Activated CD4-positive, alpha-beta T cell treated with anti-CD3 and anti-CD28 coated beads for 36 hours (primary cell): ENCODE measurements at places on chromosomes 7 and 10.

DNA sequence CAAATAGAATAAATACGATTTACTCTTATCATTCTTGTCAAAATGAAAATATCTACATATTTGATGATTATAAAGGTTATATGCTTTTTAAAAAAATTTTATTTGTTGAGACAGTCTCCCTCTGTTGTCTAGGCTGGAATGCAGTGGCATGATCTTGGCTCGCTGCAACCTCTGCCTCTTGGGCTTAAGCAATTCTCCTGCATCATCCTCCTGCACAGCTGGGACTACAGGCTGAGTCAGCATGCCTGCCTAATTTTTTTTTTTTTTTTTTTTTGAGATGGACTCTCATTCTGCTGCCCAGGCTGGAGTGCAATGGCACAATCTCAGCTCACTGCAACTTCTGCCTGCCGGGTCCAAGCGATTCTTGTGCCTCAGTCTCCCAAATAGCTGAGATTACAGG, 48.9 kb downstream of the PUS7 start:
- DNase-seq: no peak

- DNase-seq: no peak
These were observed 127.4 kb upstream of the AGR3 start for GRCh38 chr7:17009007-17009719.

- DNase-seq: peak; percentile 90
These were observed 25.3 kb downstream of the CCDC6 start for GRCh38 chr10:59880971-59881510.

DNA sequence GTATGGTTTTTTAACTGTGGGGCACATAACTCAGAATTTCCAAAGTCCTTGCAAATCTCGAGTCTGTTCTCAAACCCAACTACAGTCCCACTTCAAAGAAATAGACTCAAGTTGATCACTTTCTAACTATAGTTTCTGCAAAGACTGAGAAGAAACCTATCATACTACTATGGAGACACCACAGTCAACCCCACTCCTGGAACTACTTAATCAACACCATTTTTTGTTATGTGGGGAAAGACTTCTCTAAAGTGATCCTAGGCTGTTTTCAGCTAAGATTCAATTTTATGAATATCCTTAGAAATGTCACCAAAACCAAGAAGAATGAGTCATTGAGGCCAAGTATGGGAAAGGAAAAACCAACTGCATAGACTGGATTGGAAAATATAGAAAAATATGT, 198.8 kb downstream of the WDR11 start:
- DNase-seq: no peak

- DNase-seq: no peak
These were observed 340.7 kb upstream of the MKI67 start for GRCh38 chr10:128466831-128467371.

DNA sequence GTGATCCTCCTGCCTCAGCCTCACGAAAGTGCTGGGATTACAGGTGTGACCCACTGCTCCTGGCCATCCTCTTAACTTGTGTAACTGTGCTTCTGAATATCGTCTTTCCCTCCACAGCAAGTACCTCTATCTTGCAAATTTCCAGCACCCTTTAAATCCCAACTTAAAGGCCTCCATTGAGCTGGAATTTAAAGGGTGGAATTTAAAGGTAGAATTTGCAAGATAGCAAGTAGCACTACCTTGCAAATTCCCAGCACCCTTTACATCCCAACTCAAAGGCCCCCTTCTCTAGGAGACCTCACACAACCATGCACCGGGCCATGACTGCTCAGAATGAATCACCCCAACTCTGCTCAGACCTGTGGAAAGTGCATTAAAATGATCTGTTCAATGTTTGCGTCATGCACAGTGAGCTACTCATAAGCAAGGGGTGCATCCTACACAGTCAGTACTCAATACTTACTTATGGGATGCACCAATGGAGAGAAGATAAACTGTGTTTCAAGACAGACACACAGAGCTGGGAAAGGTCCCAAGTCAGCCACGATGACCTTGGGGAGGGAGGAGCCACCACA, 17.8 kb upstream of the SDK1 start:
- no peak for DNase-seq

GRCh38 chr10:25105262-25105661, 69.5 kb upstream of the GPR158 start:
- no peak for DNase-seq

- no peak for DNase-seq
These were observed 98.6 kb downstream of the FAM53B start for GRCh38 chr10:124645467-124646095.

GRCh38 chr7:133919810-133920209, 207.3 kb upstream of the LRGUK start:
- DNase-seq: no peak

DNA sequence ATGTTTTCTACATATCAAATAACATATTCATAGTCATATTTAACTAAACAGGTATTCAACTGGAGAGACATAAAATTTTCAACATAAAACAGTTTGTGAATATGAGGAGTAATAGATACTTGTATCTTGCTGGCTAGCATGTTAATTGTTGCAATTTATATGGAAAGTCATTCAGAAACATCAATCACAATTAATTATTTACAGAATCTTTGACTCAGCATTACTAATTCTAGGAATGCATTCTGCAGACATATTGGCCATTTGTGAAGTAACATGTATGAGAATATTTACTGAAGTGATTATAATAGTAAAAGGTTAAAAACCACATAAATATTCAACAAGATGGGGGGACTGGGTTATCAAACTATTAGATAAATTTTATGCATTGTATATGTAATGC, 203.7 kb downstream of the TSPAN12 start:
- no peak for DNase-seq

DNA sequence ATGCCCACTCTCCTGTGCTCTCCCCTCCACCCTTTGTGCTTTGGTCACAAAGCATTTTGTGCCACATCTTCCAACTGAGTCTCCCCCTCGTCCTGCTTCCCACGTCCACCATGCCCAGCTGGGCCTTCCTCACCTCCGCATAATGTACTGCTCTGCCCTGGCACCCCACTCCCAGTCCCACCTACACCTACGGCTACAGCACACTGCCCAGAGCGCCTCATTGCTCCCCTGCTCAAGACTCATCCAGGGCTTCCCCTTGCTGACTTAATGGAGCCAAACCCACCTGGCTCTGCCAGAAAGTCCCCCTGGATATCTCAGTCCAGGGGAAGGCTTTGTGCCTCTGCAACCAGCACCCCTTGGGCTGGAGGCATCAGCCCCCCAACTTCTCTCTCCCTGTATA, 299.2 kb upstream of the ZMIZ1 start:
- no peak for DNase-seq

DNA sequence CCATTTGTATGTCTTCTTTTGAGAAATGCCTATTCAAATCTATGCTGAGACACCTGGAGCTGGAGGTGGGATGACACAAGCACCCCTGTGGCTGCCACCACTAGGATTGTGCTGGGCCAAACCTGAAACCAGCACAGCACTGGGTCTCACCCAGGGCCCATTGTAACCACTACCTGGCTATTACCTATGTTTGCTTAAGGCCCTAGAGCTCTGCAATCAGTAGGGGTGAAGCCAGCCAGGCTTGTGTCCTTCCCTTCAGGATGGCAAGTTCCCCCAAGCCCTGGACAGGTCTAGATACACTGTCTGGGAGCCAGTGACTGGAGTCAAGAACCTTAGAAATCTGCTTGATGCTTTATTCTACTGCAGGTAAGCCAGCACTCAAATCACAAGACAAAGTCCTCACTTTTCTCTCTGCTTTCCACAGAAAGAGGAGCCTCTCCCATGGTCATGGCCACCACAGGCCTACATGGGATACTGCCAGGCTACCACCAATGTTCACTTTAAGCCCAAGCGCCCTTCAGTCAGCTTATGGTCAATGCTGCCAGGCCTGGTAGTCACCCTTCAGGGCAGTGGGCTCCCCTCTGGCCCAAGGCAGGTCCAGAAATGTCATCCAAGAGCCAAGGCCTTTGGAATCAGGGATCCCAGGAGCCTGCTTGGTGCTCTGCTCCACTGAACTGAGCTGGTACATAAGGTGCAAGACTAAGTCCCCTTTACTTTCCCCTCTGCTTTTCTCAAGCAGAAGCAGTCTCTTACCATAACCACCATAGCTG, 105.3 kb downstream of the BMS1 start:
- DNase-seq: no peak

DNA sequence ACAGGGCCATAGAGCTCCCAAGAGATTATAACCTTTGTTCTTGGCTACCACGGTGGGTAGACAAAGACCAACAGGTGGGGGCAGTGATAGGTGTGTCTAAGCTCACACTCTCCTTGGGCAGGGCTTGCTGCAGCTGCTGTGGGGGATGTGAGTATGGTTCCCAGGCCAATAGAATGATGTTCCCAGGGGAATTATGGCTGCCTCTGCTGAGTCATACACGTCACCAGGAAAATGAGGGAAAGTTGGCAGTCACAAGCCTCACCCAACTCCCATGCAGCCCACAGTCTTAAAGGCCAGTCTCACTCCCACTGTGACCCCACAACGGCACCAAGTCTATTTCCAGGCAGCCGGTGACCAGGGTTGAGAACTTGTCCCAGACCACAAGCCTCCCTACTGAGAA, 453.4 kb upstream of the PODXL start:
- DNase-seq: no peak

DNA sequence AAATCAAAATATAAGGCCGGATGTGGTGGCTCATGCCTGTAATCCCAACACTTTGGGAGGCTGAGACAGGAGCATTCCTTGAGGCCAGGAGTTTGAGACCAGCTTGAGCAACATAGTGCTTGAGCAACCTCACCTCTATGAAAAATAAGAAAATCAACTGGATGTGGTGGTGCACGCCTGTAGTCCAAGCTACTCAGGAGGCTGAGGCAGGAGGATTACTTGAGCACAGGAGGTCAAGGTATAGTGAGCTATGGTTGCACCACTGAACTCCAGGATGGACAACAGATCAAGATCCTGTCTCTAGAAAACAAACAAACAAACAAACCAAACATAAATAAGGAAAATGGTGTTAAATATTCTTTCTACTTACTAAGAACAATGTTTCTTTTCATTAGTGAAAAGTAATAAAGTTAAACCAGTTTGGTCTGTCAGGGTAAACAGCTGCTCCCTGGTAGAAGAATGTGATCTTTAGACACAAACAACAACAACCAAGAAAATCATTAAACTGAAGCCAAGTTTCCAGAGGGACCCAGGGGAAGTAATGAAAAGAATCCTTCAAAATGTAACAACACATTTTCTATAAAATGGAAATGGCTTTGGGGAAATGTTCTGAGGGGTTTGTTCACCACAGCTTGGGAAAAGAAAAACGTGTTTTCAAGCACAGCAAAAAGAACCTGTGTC, 17.5 kb upstream of the BAG3 start:
- DNase-seq: no peak

- no peak for DNase-seq
These were observed 42.3 kb downstream of the GPAM start for GRCh38 chr10:112141292-112141691.

DNA sequence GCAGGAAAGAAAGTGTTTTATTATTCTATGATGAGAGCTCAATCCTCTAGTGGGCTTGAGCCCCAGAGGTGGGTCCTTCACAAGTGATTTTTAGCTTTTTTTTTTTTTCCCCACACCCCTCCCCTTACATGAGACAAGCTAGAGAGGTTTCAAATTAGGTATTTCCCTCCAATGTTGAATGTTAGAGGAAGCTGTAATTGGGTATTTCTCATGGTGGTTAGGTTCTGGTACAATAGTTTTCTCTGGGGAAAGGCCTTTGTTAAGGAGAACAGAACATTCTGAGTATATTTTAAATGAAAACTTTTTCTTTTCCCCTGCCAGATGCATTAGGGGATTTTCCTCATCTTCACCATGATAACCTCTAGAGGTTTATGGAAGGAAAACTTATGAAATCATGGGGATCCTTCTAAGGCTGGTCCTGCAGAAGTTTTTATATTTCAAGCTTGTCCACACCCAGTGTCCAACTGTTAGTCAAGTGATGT, 1039.7 kb downstream of the NRG3 start:
- DNase-seq: no peak

GRCh38 chr7:27553273-27553672, 109.4 kb downstream of the HIBADH start:
- no peak for DNase-seq

DNA sequence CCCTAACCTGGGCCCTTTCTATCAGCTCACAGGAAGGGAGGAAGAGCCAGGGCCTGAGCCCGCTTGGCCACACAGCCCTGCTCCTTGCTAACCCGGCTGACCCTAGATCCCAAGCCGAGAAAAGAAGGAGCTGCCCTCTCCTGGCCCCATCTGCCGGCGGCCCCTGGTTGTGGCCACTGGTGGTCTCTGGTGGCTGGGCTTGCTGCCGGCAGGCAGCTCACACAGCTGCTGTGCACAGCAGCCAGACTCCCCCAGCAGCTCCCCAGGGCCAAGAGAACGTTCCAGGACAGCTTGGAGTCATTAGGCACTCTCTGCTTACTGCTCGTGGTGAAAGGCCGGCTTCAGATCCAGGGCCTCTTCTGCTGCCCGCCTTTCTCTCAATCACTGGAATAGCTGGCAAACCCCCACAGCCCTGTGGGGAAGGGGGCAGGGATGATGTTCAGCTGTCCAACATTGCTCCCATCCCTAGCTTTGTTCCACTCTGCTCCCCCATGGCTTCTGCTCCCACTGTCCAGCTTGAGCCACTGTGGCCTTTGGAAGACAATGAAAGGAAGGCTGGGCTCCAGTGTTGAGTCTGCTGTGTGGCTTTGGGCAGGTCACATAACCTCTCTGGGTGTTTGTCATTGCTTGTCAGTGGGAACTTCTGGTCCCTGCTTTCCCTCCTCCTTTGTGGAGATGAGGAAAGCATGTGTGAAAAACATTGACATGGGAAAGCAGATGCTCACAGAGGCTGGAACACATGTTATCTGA, 35.4 kb upstream of the COL13A1 start:
- DNase-seq: no peak

GRCh38 chr10:80502621-80503583, 34.8 kb upstream of the SH2D4B start:
- DNase-seq: no peak

GRCh38 chr10:25912866-25913265, 21.2 kb upstream of the MYO3A start:
- DNase-seq: no peak

- no peak for DNase-seq
These were observed 820.1 kb upstream of the IGFBP3 start for GRCh38 chr7:46741181-46741580.

GRCh38 chr7:86932038-86932512, 127.4 kb downstream of the ELAPOR2 start:
- DNase-seq: peak; percentile 32

DNA sequence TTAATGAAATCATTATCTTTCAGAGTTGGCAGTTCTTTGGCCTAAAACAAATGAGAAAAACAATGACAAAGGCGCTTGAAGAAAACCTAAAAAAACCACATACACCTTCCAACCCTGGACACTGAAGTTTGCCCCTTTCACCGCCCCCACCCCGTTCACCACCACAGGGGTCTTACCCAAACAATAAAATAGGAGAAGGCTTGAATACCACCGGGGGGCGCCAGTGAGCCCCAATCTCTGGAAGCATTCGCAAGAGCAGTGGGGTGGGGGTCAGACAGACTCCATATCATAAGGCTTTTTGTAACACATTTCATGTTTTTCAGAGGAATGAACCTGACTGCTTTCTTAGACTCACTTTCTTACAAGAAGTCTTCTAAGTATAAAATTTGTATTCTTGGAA, 163.6 kb downstream of the PIP4K2A start:
- DNase-seq: peak; percentile 81

- no peak for DNase-seq
These were observed 2.7 kb upstream of the UNCX start for GRCh38 chr7:1229956-1230355.
